ENCODE measurements at places on chromosomes 6 and 20. TPM values are rescaled to one million over a fixed set of nuclear protein-coding genes. Genes with fewer than 3 reads are reported as not detected.

DNA sequence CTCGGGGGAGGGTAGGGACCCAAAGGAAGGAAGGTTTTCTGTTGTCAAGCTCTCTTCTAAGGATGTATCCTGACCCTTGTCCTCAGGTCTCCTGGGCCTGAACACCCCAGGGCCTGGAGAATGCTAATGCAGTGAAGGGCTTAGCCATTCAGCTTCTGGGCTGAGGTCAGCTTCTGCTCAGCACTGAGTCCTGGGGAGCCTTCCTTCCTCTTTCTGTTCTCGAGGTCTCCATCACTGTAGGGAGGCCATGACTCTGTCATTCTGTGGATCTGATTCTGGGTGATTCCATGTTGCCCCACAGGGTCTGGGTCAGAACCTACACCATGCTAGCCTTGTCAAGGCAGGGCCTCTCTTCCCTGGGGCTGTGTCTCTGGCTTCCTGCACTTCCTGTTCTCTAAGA lies 712.7 kb downstream of the DHX35 start:
- no peak for DNase-seq

GRCh38 chr6:149846321-149846720 lies 17.8 kb downstream of the LRP11 start:
- DNase-seq = peak; percentile 68

GRCh38 chr20:20078041-20078440 lies 25.7 kb downstream of the CFAP61 start:
- no peak for DNase-seq

DNA sequence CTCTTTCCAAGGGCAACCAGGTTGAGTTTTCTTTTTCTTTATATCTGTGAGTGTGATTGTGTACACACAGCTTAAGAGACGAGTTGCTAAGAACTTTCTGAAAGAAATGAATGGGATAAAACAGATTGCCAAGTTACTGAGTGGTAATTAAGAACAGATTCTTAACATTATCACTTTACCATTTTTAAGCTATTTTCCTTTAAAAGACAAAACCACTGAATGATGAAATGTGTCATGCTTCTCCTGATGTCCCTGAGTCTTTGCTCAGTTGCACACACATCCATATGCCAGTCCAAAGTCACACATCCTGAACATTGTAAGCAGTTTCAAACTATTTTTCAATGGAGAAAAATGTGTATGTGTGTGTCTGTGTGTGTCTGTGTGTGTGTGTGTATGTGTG lies 5.5 kb upstream of the DAAM2 start:
- no peak for DNase-seq

DNA sequence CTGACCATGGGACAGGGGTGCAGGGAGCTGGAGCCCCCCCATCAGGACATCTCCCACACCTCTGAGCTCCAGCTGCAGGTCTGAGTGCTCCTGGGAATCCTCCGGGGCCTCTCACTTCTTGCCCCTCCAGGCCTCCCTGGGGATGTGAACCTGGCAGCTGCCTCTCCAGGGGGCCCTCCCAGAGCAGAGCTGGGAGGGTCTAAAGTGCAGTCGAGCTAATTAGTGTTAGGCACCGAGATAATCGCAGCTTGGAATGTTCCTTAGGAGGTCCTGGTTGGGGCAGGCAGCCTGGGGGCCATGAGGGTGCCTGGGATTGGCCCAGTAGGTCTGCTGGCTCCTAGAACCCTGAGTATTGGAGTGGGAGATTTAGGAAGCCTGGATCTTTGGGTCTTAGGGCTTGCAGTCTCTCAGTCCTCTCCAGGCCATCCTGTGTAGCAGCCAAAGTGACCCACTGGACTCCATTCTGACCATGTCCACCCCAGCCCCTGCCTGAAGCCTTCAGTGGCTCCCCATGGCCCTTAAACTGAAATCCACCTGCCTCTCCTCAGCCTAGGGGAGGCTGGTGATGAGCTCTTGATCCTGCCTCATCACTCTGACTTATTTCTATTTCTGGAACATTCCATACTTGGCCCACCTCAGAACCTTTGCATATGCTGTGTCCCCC lies 26.0 kb downstream of the CEBPB start:
- DNase-seq = no peak

- no peak for DNase-seq
Observed at GRCh38 chr6:113271437-113271836, 585.7 kb upstream of the MARCKS start.

GRCh38 chr6:133814797-133815196 lies 74.1 kb upstream of the TCF21 start:
- DNase-seq = no peak

DNA sequence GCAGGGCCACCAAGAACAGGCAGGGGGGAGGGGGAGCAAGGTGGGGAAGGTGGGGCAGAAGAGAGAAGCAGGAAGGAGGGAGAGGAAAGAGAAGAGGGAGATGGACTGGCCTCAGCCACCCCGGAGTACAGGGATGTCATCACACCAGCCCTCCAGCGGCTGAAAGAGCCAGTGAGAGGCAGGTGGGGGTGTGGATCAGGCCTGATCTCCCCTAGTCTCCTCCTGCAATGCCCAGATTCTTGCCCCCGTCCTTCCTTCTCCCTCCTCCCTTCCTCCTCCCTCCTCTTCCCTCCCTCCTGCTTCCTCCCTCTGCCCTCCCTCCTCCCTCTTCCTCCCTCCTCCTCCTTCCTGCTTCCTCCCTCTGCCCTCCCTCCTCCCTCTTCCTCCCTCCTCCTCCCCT lies 61.5 kb downstream of the YTHDF1 start:
- DNase-seq = no peak

DNA sequence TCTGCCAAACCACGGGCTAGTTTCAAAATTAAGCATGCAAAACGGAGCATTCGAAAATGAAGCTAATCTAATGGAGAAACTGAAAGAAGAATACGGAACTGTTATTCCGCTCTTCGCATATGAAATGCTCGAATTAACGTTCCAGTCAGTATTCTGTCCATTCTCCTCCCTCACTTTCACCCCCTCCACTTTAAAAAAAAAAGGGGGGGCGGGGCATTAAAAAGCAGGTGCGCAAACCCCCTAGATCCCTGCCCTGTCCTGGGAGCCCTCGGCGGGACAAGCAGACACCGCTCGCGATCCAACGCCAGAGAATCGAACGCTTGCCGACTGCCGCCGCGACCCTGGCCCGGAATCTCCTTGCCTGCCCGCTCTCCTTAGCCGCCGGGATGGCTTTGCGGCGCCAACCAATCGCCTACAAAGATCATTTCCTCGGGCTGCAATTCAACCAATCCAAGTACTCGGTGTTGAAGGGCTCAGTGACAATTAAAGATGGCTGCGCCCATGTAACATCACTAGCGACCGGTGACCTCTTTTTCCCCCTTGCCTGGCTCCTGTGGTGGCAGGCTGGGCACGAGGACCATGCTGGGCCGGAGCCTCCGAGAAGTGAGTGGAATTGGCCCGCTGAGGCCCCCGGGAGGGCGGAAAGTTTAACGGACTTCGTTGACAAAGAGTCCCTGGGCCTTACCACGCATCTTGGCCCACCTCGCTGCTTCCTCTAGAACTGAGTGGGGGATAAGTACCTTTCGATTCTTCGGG lies at the start of the genes QRSL1 and RTN4IP1:
TSS of gene QRSL1 (plus strand) at position 476 of the 756 bp plus-strand sequence. CDS start at position 580, 104 bp downstream.
TSS of gene RTN4IP1 (minus strand) at position 396 of the 756 bp plus-strand sequence. CDS start 477 bp downstream, outside the sequence.
- peak; percentile 92 for DNase-seq

DNA sequence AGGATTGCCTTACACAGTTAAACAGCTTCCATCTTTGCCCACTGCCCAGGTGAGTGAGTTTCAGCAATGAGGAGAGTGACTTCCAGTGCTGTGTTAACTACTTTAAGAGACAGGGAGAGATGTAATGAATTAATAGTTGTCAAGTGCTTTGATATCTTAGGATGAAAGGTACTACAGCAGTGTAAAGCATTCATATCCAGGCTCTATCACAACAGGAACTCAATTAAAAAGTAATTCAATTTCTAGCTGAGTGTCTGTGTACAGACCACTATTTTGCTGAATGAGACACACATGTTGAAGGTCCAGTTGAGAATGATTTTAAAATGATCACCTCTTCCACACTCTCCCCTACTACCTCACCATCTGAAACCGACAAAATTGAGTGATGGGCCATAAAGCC lies 70.7 kb upstream of the BEND3 start:
- no peak for DNase-seq

GRCh38 chr6:18692929-18693685 lies 306.0 kb downstream of the RNF144B start:
- no peak for DNase-seq

DNA sequence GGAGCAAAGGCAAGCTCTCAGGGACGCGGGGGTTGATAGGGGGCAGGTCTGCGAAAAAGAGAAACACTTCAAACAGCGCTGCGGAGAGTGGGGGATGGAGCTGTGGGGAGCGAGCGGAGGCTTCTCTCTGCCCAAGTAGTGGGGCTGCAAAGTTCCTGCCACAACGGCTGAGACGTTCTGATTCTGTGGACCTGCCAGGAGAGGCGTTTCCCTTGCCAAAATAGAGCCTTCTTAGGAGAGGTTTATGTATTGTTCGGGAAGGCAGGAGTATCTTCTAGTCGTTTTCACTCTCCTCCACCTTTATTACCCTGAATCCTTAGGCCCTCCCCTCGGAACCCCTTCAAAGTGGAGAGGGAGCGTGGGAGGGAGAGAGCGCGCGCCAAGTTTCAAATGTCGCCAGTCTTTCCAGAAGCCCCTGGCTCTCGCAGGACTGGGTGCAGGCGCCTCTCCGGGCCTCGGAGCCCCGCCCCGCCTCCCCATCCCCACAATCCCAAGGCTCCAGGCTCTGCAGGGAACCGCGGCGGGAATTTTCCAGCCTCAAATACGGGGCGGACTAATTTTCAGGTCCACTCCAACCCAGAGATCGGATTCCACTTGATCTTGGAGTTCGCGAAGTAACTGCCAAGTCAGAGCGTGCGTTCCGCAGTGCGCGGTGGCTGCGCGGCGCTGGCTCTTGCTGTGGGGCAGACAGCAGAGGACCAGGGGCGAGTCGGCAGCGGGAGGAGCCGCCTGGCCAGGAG lies 10.0 kb upstream of the POU3F2 start:
- no peak for DNase-seq

GRCh38 chr6:438634-439170 lies 47.1 kb downstream of the IRF4 start:
- no peak for DNase-seq

GRCh38 chr6:3236005-3236404 lies 8.6 kb upstream of the TUBB2B start:
- no peak for DNase-seq

- no peak for DNase-seq
Observed at GRCh38 chr6:56327946-56328727, 80.8 kb upstream of the COL21A1 start.

- no peak for DNase-seq
Observed at GRCh38 chr6:81054036-81054435, 698.4 kb downstream of the TENT5A start.

GRCh38 chr6:43910638-43911353 lies 140.8 kb downstream of the VEGFA start:
- DNase-seq = no peak

GRCh38 chr20:60113771-60114170 lies 155.5 kb downstream of the CDH26 start:
- DNase-seq = no peak

GRCh38 chr6:132785936-132786335 lies 12.5 kb downstream of the SLC18B1 start:
- DNase-seq = no peak

GRCh38 chr20:61556111-61556510 lies 304.1 kb downstream of the CDH4 start:
- DNase-seq = no peak

- DNase-seq = no peak
Observed at GRCh38 chr20:63771046-63771707, 31.6 kb downstream of the SLC2A4RG start.

GRCh38 chr6:157974341-157974894 lies 7.2 kb upstream of the SYNJ2 start:
- no peak for DNase-seq

DNA sequence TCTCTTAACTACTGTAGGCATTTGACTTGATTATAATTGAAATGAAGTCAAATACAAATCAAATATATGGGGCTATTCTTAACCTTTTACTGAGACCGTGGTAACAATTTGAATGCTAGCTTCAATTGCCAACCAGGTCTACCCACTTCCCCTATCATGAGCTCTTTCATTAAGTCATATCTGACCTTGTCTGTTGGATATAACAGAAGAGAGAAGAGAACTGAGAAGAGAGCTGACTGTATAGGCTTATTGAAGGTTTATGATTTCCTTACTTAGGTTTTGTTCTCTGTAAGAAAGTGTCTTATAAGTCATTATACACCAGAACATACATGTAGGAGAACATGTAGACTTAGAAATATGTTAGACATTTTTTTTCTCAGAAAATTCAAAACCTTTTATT lies 549.4 kb downstream of the COL12A1 start:
- no peak for DNase-seq

DNA sequence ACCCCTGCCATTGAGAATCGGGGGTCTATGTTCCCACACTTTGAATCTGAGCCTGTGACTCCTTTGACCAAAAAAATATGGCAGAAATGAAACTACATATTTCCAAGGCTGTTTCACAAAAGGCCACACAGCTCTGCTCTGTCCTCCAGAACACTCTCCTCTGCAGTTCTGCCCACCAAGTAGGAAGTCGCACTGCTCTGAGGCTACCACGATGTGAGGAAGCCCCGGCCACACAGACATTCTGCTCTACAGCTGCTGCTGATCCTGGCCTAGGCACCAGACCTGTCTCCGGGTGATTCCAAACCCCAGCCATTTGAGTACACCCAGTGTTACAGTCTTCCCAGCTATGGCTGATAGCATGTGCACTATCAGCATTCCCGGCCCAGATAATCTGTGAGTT lies 85.1 kb downstream of the LYRM4 start:
- DNase-seq = no peak

DNA sequence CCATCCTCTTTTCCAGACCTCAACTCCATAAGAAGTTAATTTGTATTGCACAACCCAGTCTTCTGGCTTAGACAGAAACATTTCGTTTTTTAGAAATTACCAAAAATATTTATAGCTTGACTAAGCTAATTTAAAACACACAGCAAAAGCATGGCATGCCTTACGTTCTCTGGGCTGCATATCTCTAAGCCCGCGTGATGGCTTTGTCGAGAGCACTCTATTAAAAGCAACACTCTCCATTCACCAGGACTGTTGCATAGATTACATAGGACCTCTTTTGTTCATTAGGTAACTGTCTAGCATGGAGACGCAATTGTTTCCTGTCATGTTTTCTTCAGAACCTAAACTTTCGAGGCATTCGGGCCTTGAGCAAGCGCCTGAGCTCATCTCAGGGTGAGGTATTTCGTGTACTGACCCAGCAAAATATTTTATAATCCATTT lies 104.5 kb downstream of the IBTK start:
- DNase-seq = no peak

LRRN4 gene
- total RNA-seq = 1.7 TPM

PPT2 gene
- 56.2 TPM for total RNA-seq

DEFB132 gene
- not detected for total RNA-seq

MANEA gene
- 1.9 TPM for total RNA-seq

C20orf204 gene
- total RNA-seq = 0.69 TPM

ASIP gene
- not detected for total RNA-seq

KHDC1L gene
- not detected for total RNA-seq
